GOT3 (cell line): ENCODE measurements at places on chromosomes 4 and X.

- no peak for DNase-seq
These were observed 402 bp upstream of the UPRT start for GRCh38 chrX:75273483-75273882.

- DNase-seq, result no peak
These were observed 17.8 kb upstream of the CXCL3 start for GRCh38 chr4:74056114-74056857.

DNA sequence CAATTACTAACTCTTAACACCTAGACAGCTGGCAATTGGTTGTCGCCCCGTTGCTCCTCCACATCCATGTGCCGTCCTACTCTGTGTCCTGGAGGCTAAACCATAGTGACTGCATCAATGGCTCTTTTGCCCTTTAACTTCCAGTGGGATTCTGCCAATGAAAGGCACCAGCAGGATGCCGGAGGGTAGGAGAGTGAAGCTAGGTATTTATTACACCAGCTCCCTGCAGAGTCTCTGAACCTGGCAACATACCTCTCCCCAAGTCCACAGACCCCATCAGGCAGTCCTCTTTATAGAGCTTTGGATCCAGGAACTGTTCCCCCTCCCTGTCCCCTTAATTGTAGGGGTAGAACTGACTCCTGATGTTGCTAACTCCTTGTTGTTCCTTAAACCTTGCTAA is 426.8 kb downstream of the HNRNPD start:
- no peak for DNase-seq

- no peak for DNase-seq
These were observed 146.0 kb upstream of the GPC4 start for GRCh38 chrX:133561251-133561650.

GRCh38 chr4:94650134-94650495 is 107.6 kb upstream of the BMPR1B start:
- no peak for DNase-seq

DNA sequence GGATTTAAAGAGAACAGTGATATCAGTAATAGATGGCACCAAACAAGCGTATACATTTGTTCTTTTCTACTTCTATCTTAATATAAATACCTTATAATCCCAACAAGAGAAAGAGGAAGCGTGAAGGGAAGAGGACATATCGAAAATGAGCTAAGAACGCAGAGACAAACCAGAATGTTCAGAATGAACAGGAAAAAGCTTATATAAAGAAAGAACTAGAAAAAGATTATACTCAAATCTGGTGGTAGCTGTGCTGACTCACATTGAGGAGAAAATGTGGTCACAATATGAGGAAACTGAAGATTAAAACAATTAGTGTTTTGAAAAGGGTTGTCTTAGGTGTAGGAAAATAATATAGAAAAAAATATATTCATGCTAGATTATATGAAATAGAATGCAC is 2.0 kb upstream of the GPR34 start:
- DNase-seq, result no peak

GRCh38 chr4:121358473-121358872 is 22.3 kb downstream of the QRFPR start:
- no peak for DNase-seq

- no peak for DNase-seq
These were observed 8.3 kb downstream of the HNRNPDL start for GRCh38 chr4:82421796-82422560.

DNA sequence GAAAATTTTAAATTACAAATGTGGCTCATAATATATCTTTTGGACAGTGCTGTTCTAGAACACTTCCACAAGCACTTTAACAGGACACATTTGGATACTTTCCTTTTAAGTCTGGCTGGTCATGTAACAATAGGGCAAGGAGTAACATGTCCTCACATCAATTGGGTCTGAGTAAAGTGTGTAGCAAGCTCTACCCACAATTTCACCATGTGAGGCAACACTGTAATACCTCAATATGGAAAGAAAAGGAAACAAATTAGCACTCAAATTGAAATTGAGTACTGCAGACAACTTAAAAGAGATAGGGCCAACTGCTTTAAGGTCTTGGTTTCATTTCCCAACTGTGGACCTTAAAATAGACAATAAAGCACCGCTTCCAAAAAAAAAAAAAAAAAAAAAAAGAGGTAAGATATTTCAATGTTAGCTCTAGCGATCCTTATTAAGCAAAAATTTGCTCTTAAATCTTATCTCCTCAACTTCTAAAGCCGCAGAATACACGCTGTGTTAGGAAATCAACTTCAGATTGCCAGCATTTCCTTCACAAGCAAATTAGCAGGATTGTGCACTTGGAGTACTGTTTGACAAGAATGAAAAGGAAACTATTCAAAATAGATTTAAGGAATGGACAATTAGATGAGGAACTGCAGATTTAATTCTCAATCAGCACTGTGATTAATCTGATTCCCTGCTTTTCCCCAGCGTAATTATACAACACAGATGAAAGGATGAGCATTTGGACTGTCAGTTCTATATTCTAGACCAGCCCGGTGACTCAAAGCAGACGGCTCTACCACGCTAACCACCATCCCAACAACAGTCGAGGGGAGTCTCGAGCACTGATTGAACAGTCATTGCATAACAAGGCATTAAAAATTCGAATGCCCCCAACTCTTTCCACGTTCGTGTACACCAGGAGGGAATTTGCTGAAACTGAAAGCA is 1.6 kb downstream of the CASK start:
- no peak for DNase-seq

DNA sequence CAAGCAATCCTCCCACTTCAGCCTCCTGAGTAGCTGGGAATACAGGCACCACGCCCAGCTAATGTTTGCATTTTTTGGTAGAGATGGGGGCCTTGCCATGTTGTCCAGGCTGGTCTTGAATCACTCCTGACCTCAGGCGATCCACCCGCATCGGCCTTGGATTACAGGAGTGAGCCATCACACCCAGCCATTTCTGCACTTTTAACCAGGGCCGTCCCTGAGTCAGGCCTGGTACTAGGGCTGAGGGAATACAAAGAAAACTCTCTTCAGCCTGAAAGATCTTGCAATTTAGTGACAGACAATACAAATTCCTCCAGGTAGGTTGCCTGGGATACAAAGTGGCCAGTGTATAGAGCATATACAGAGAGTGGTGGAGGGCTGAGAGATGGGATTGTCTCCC is 65.8 kb downstream of the BCOR start:
- no peak for DNase-seq

- DNase-seq, result no peak
These were observed 33.3 kb downstream of the FRYL start for GRCh38 chr4:48746608-48747362.

DNA sequence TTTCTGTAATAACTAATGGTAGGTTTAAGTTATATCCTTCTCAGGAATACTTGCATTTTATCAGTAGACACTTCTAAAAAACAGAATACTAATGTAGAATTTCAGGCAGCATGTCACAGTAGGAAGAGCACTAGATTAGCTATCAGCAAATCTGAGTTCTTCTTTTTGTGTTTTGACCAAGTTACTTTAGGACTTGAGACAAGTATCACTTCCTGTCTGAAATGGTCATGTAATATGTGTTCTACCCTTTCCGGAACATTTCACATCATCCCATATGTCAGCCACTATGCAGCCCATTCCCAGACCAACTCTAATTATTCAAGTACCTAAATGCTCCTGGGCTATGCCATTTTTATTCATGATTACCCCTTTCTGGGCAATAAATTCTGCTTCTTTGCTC is 401.8 kb upstream of the RPS6KA3 start:
- DNase-seq, result no peak

GRCh38 chrX:120752431-120753082 is 122.7 kb upstream of the C1GALT1C1 start:
- DNase-seq, result no peak

DNA sequence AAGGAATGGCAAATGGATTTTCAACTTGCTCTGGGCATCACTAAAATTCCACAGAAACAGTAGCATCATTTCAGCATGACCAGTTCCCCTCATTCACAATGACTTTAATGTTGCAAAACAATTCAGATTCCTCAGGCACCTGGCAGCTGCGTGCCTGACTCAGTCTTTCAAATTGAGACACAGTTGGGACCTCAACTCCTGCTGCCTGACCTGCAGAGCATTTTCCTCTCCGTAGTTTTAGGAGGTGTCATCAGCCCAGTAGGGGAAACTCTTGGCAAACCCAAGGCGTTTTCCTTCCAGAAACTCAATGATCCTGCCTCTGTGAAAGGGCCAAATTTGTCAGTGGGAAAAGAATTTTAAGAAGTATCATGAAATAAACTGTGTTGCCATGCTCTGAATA is 388.9 kb downstream of the SPRY1 start:
- DNase-seq, result no peak

- DNase-seq, result no peak
These were observed 18.6 kb downstream of the TRIM2 start for GRCh38 chr4:153222707-153223426.

DNA sequence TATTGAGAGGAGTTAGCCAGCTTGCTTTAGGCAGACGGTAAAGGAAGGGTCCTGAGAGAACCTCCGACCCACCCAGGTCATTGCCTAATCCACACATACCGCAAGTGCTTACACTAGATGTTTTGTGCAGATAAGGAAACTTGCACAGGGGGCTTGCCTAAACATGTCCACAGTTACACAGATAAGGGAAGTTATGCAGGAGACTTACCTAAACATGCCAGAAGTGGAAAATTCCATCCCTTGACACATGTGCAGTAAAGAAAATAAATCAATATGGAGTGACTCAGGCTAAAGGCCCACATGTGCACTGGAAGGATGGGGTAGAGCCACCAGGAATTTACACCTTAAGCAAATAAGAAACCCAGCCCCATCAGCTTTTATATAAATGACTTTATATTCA is 232.8 kb upstream of the HDX start:
- DNase-seq, result no peak

DNA sequence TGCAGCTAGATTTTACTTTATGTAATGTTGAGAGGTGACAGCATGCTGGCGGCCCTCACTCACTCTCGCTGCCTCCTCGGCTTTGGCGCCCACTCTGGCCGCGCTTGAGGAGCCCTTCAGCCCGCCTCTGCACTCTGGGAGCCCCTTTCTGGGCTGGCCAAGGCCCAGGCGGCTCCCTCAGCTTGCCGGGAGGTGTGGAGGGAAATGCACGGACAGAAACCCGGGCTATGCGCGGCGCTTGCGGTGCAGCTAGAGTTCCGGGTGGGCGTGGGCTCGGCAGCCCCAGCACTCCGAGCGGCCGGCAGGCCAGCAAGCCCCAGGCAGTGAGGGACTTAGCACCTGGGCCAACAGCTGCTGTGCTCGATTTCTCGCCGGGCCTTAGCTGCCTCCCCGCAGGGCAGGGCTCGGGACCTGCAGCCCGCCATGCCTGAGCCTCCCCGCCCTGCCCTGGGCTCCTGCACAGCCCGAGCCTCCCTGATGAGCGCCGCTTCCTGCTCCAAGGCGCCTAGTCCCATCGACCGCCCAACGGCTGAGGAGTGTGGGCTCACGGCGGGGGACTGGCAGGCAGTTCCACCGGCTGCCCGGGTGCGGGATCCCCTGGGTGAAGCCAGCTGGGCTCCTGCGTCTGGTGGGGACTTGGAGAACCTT is 128.7 kb downstream of the GASK1B start:
- DNase-seq, result no peak

DNA sequence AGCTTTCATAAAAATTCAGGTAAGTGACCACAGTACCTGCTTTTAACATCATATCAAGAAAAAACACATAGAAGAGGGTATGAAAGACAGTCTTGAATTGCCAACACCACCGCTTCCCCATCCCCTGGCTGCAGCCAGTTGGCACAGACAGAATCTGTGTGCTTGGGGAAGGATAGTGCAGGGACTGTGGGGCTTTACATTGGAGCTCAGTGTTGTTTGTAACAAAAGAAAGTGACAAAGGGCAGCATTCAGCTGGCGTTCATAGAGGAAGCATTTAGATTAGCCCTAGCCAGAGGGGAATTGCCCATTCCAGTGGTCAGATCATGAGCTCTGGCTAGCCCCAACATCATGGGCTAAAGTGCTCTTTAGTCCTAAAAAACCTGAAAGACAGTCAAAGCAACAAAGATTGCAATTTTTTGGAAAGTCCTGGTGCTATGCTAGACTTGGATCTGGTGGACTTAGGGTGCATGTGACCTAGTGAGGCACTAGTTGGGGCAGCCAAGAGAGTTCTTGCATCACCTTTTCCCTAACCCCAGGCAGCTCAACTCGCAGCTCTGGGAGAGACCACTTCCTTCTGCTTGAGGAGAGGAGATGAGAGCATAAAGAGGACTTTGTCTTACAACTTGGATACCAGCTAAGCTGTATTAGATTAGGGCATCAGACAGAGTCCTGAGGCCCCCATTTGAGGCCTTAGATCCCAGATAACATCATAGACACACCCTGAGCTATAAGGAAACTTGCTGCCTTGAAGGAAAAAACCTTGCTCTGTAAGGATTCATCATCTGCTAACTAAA is 1602.4 kb upstream of the ADGRL3 start:
- DNase-seq, result no peak

DNA sequence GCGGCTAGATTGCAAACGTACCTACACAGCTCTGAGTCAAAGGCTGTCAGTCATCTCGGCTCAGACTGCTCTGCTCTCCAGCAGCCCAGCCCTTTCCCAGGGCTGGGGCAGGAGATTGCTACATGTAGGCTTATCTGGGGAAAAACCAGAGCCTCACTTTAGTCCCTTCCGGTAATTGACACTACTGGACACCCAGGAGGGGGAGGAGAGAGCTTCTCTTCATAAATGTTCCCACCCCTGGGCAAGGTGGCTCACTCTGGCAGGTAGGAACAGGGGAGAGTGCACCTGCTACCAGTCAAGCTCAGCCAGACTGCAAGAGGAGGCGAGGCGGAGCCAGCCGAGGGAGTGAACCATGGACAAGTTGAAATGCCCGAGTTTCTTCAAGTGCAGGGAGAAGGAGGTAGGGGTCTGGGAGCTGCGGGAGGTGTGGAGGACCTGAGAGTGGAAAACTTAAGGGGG is at the start of gene SLC6A14:
TSS of gene SLC6A14 (plus strand) at position 249 of the 459 bp plus-strand sequence. CDS start at position 353, 104 bp downstream.
- DNase-seq, result no peak

GRCh38 chr4:35730414-35730813 is 513.9 kb downstream of the ARAP2 start:
- no peak for DNase-seq

- DNase-seq, result no peak
These were observed 172.9 kb upstream of the GLRA2 start for GRCh38 chrX:14356401-14356800.

- no peak for DNase-seq
These were observed 41.9 kb downstream of the WWC2 start for GRCh38 chr4:183140911-183141320.

GRCh38 chr4:183214912-183215488 is 105.1 kb downstream of the CLDN22 start:
- no peak for DNase-seq

DNA sequence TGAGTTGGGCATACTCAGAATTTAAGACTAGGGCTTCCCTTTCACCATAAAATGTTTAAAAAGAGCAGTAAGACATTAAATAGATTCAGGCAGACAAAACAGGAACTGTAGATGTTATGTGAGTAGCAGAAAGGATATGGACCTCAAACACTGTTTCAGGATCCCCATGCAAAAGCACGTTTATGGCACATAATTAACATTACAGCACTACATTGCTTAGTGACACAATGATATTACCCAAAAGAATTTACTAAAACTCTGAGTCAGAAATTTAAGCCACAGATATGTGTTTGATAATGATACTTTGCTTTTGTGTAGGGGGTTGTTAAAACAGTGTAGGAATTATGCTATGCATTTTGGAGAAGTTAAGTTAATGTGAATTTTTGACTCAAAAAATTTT is 266.3 kb downstream of the PDGFC start:
- no peak for DNase-seq

GRCh38 chrX:123771449-123772064 is 38.7 kb upstream of the THOC2 start:
- DNase-seq, result no peak

- no peak for DNase-seq
These were observed 331.7 kb downstream of the HNRNPD start for GRCh38 chr4:82042042-82042441.

GRCh38 chr4:130859991-130860390 is 1764.0 kb downstream of the C4orf33 start:
- DNase-seq, result no peak
